Left renal pelvis (tissue), 4 donors: ENCODE measurements at places on chromosomes 2 and 18.

DNA sequence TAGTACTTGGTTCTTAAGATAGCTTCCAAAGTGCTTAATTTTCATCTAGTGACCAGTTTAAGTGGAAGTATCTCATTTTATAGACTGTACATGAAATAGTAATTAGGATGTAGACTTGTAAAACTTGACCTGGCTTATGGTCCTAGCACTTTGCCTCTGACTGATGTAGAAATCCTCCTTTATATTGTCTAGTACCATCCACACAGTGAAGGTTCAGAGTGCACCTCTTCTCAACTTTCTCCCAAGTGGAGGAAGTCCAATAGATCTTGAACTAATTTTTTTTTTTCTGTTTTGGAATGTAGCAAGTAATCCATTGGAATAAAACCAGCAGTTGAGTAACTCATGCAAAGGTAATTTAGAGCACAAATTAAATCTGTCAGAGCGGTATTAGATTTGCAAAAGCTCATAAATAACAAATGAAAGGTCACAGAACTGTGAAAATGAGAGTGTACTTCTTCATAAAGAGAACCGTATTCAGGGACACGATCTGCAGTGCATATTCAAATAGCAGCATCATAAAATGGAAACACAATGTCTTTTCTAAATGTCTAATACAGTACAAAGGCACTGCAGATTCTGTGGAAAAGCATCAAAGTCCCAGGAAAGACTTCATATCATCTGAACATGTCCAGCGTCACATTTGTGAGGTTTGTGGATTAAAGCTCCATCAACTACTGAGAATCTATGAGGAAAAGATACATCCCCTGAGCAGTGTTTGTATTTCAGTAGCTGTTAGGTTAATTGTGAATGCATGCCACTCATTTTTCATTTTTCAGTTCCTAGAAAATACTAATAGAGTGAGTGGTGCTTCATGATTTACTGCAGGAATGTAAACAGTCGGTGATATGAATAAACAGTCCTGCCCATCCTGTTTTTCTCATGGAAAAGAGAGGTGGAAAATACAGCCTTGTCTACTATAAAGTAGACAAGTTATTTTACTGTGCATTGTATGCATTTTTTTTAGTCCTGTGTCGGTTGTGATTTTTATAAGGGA lies 100.7 kb downstream of the LYPD6 start:
- DNase-seq: no peak

DNA sequence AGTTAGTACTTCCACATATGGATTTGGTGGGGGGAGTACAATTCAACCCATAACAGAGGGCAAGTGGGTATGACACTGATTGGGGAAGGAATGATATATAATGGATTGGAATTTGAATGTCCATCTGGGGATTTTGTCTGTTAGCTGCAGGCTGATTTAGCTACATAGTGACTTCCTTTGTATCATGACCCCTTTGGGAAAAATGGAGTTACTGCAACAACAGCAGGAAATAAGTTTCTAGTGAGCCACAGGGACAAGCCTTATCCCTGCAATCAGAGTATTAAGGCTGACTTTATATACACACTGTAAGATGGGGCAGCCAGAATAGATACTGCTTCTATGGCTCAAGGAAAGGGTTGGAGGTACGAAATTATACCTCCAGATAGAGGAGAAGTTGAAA lies 404.4 kb upstream of the MEIS1 start:
- no peak for DNase-seq

DNA sequence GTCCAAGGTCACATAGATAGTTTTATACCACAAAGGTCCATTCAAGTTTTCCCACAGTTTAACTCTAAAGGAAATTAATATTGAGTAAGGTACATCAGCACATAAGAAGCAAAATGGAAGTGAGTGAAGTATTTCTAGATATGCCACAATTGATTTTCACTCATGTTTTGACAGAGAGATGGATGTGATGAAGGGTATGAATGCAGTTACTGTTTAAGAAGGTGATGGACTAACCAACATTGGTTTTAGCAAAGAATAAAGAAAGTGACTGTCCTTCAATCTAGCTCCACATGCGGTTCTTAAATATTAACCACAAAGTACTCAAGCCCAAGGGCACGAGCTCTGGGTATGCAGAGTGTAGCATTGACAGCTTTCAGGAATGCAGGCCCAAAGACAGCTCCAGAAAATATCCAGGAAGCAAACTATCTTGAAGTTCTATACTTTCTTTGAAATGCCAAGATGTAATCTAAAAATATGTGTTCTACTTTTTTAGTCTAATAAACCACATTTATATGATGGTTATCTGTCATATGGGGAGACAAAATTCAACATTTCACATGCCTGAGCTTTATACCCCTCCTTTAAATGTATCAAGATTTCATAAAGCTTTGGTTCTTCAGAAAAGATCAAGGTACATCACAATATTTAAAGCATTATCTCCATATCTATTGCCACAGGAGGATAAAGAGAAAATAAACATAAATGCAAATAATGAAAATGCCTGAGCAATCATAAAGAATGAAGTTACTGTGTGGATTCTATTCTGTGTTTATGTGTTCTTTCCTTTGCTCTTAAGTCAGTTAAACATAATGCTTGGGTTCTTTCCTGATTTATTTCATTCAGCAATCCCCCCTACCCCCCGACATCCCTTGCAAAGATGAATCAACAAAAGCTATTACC lies 6.7 kb upstream of the SCN1A start:
- DNase-seq: no peak

DNA sequence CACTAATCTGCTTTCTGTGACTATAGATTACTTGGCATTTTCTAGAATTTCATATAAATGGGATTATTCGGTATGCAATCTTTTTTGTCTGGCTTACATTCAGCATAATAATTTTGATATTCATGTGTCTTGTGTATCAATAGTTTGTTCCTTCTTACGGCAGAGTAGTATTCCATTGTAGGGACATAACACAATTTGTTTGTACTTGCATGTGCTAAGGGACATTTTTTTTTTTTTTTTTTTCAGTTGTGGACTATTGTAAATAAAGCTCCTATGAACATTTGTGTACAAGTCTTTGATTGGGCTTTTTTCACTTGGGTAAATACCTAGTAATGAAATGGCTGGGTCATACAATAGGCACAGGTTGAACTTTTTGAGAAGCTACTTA lies 45.1 kb downstream of the ARL5A start:
- no peak for DNase-seq

- no peak for DNase-seq
These were observed 329.5 kb upstream of the SYT4 start for GRCh38 chr18:43606795-43607194.

DNA sequence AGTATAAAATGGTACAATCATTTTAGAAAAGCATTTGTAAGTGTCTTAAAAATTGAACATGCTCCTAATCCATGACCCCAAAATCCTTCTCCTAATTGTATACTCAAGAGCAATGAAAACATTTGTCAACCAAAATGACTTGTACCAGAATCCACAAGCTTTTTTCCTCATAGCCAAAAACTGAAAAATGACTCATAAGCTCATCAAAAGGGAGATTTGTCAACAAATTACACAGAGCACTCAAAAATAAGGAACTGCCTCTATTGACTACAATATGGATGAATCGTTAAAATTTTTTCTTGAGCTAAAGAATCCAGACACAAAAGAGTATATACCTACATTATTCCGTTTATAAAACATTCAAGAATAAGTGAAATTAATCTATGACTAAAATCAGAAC lies 544.8 kb downstream of the ARHGAP15 start:
- no peak for DNase-seq

GRCh38 chr2:133642791-133643191 lies 74.5 kb upstream of the NCKAP5 start:
- no peak for DNase-seq

- DNase-seq: no peak
These were observed 918.7 kb upstream of the PIK3C3 start for GRCh38 chr18:41036346-41036745.

- DNase-seq: no peak
These were observed 24.8 kb downstream of the SANBR start for GRCh38 chr2:61090386-61090921.

DNA sequence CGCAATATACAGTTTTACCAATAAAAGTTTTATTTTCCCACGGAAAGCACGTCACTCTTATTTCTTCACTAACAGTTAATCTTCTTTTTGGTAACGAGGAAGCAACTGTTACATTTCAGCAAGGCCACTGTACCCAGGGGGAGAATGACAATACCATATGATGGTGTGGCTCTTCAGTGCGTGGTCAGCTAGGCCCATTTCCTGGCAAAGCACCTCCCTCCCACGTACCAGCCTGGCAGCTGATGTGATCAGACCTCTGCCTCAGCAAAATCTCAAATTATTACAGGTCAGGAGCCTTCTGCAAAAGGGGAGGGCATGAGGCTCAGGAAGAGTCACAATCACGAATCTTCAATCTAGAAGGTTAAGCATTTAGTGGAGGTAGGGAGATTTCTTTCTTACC lies 55.4 kb downstream of the KLF7 start:
- no peak for DNase-seq

DNA sequence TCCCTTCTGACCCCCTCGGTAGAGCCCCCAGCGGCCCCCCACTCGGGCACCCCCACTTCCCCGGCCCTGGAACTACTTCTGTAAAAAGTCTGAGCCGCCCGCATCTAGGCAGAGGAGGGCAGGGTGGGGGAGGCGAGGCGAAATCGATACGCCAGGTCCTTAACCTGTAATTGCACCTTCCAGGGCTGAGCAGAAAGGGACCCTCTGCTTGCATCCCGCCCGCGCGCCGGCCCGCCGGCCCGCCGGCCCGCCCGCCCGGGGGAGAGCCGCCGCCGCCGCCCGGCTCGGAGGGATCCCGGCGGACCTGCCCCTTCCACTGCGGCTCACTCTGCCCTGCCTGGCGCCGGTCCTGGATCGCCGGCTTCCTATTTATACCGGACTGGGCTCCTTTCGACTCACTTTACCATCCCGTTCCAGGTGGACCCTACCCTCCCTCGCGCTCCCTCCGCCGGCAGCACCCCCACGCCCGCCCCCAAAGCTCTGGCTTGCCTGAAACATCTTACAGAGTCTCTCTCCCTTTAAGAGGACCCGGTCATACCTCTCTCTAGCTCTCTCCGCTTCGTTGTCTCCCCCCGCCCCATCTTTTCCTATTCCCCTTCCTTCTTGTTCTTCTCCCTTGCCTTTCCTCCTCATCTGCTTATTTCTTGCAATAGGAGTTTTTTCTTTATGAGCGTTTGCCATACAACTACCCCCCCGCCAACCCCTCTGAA lies 797 bp downstream of the KLHL14 start:
- DNase-seq: no peak

DNA sequence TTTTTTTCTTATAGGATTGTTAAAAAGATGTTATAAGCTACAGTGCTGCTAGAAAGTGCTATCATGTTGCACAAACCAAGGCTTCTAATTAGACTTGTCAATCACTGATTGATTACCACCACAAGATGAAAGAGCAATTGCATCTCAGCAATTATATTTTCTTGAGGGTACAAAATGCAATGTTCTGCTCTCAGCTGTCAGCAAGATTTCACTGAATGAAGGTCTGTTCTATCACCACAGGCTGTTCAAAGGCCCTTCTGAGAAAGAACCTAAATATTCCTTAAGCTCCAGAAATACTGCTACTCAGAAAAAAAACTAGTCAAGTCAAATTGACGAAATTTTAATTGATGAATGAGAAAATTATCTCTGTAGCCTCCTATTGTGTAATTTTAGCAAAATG lies 301.9 kb upstream of the KYNU start:
- no peak for DNase-seq
